Activated CD4-positive, alpha-beta T cell treated with anti-CD3 and anti-CD28 coated beads, Interleukin-2, amount 10 ng/mL, durations not matched to agents 24 days and 14 days (primary cell): ENCODE measurements at places on chromosomes 5 and 9. TPM values are rescaled to one million over a fixed set of nuclear protein-coding genes. Genes with fewer than 3 reads are reported as not detected.

ZNF300 gene
- total RNA-seq, result 0.47 and 0.54 TPM in 2 replicates

GRCh38 chr9:19102631-19103345, at the start of gene HAUS6:
HAUS6 (minus strand) TSS chr9:19102904; CDS start chr9:19102651, 253 bp downstream.
- peak; percentile 98 for DNase-seq

- DNase-seq, result no peak
These were observed 41.9 kb upstream of the FUBP3 start for GRCh38 chr9:130537346-130538050.

- DNase-seq, result no peak
These were observed 92.0 kb downstream of the DCP2 start for GRCh38 chr5:113068559-113068958.
